Left renal pelvis (tissue), 4 donors: ENCODE measurements at places on chromosomes 4 and X.
A peak's percentile ranks its signal among the peaks of the same experiment; 100 is the strongest.

DNA sequence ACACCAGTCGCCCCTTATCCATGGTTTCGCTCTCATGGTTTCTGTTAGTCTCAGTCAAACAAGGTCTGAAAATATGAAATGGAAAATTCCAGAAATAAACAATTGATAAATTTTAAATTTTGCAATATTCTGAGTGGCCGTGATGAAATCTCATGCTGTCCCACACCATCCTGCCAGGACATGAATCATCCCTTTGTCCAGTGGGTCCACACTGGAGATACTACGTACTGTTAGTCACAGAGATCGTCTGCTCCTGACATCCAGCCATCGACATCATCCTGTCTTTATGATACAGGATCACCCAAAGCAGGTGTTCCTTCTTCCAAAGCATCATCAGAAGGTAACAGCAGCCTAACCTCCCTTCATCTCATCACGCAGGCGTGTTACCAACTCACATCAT is 76.5 kb upstream of the MSX1 start:
- DNase-seq: no peak

DNA sequence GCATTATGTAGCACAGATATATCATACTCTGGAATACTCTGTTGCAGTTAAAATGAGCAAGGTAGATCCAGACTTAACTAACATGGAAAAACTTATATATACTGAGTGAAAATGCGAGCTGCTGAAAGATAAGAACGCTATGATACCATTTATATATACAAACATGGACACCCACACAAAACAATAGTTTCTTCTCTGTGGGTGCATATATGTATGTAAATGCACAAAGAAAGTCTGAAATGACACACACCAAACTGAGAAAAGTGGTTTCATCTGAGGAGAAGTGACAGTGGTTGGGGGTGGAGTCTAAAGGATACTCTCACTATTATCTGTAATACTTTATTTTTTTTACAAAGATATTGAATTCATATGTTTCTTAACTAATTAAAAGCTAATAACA is 12.2 kb upstream of the FGF2 start:
- no peak for DNase-seq

DNA sequence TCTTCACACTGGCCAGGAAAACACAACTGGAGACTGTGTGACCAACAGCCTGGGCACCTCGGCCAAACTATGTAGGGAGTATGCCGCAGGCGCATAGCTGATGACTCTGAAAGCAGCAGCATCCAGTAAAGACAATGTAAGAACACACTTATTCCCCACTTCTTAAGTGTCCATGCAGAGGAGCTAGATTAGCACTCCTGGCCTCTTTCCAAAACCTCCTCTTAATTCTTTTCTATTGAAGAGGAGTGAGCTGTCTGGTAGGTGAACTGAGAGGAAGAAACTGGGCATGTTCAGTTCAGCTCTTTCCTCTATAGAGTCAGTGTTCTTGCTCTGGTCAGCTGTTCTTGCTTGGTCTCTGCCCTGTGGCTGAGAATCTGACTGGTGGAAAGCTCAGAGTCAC is 21.1 kb downstream of the NMU start:
- DNase-seq: no peak

- no peak for DNase-seq
Measured at GRCh38 chr4:138643827-138644226, 371.8 kb upstream of the NOCT start.

DNA sequence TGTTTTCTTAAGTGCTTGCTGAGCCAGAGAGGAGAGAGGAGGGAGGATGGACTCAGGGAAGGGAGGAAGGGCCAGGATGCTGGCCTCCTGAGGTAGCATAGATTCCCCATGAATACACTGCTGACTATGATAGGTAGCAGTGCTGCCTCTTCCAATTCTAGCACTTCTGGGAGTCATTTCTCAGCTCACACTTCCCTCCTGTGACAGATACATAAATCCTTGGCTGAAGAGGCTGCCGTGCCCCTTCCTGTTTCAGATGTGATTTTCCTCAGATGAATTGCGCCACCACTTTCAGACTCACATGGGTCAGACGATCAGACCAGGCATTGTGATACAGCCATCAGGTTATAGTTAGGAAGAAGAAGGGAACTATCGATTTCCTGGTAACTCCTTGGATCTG is 22.4 kb downstream of the TSC22D3 start:
- DNase-seq: no peak

GRCh38 chrX:135389243-135389642 is 32.5 kb upstream of the SMIM10L2A start:
- no peak for DNase-seq

GRCh38 chrX:142428916-142429315 is 223.8 kb upstream of the MAGEC2 start:
- no peak for DNase-seq

- DNase-seq: no peak
Measured at GRCh38 chrX:103396186-103396585, 19.8 kb downstream of the BEX3 start.

- DNase-seq: no peak
Measured at GRCh38 chr4:186422296-186422695, 133.1 kb downstream of the MTNR1A start.

- peak; percentile 53 for DNase-seq
Measured at GRCh38 chr4:10619220-10619619, 65.3 kb downstream of the CLNK start.

GRCh38 chr4:149370002-149370401 is 445.6 kb downstream of the IQCM start:
- DNase-seq: no peak

GRCh38 chr4:152500800-152501434 is 35.0 kb downstream of the FBXW7 start:
- DNase-seq: peak; percentile 68

- no peak for DNase-seq
Measured at GRCh38 chr4:102519925-102520324, 18.8 kb downstream of the NFKB1 start.

DNA sequence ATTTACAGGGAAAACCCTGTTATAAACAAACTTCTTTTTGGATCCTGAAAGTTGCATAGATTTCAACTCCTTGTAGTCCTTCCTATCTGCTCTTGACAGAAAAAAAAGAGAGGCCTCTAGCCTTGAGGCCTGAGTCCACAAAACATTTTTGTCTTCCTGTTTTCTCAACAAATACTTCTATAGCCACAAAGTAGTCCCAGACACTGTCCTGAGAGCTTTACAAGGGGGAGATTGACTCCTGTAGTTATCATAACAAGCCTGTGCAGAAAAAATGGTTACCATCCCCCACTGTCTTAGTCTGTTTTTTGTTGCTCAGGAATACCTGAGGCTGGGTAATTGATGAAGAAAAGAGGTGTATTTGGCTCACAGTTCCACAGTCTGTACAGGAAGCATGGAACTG is 35.2 kb downstream of the PCDH7 start:
- no peak for DNase-seq

DNA sequence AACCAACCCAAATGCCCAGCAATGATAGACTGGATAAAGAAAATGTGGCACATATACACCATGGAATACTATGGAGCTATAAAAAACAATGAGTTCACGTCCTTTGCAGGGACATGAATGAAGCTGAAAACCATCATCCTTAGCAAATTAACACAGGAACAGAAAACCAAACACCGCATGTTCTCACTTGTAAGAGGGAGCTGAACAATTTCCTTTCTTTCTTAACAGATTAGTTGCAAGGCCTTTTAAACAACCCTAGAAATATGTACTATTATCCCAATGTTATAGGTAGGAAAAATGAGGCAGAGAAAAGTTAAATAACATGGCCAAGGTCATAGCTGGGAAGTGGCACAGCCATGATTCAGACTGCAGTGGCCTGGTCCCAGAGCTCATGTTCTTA is 5.8 kb upstream of the OCIAD2 start:
- no peak for DNase-seq

DNA sequence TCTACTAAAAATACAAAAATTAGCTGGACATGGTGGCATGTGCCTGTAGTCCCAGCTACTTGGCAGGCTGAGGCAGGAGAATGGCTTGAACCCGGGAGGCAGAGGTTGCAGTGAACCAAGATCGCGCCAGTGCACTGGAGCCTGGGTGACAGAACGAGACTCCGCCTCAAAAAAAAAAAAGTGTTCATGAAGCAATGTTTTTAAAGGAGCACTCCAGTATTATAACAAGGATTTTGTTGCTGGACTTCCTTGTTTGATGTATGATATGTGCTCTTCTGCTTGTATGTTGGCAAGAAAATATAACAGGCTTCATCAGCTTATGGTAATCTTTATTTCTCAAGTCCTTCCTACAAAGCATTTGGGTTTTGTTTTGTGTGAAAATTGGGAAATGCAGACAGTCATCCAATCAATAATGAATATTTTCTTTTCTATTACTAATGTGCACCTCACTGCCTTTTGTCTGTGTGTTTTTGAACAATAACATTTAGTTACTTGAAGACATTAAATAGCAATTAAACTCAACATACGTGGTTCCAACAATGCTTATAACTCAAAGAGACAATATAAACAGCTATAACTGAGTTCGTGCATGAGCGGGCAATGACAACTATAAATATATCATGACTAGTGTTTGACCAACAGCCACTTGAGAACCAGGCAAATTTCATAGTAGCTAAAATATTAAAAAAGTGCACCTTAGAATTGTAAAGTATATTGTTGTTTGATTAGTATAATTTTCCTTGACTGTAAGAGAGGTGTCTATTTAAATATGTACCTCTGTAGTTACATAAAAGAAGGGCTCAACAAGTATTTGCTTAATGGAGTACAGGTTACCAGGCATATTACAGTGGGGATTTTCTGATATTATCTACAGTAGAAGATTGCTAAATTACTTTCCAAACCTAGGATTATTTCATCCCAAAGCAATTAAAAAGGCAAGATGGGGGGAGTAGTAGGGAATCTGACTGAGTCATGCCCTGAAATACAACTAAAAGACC is 210.7 kb downstream of the PPP3CA start:
- DNase-seq: no peak

- no peak for DNase-seq
Measured at GRCh38 chrX:37781081-37781480, 1.2 kb downstream of the CYBB start.

- DNase-seq: no peak
Measured at GRCh38 chr4:13765539-13765938, 138.0 kb upstream of the BOD1L1 start.

DNA sequence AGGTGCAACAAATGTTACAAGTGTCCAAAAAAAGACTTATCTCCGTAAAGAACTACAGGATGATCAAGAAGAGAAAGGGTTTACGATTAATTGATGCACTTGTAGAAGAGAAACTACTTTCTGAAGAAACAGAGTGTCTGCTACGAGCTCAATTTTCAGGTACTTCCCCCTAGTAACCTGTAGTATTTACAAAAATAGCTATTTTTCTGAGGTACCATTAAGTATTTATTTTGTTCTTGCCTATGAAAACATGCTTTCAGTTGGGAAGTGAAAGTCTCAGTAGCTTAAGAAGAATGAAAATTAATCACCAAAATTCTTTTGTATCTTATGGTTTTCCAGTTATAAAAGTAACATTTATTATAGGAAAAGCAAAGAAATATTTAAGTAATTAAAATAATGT is 5.9 kb downstream of the THAP9 start:
- DNase-seq: no peak

- DNase-seq: no peak
Measured at GRCh38 chr4:170057866-170058265, 31.7 kb upstream of the MFAP3L start.

DNA sequence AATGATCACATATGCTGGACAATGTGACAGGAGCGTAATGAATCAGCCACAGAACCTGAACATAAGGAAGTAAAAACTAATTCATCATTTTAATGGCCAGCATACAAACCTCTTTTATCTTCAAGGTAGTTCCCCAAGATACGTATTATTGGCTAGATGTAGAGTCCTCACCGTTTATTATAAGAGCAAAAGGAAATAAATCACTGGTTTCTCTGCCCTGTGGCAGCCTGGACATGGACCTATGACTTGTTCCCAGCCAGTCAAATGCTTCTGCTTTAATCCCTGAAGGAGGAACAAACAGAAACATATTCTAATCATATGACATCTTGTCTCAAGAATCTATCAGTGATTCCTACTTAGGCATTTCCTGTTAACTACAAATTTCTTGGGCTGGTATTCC is 86.8 kb upstream of the FAM241A start:
- no peak for DNase-seq

- DNase-seq: no peak
Measured at GRCh38 chrX:31527455-31528126, 455.8 kb upstream of the FTHL17 start.

GRCh38 chrX:84729408-84729807 is 227.2 kb upstream of the HDX start:
- no peak for DNase-seq

- no peak for DNase-seq
Measured at GRCh38 chr4:172243551-172243950, 430.3 kb downstream of the GALNTL6 start.

- DNase-seq: no peak
Measured at GRCh38 chr4:1641671-1642070, 42.4 kb downstream of the FAM53A start.

- no peak for DNase-seq
Measured at GRCh38 chr4:124970011-124970410, 257.5 kb upstream of the ANKRD50 start.

DNA sequence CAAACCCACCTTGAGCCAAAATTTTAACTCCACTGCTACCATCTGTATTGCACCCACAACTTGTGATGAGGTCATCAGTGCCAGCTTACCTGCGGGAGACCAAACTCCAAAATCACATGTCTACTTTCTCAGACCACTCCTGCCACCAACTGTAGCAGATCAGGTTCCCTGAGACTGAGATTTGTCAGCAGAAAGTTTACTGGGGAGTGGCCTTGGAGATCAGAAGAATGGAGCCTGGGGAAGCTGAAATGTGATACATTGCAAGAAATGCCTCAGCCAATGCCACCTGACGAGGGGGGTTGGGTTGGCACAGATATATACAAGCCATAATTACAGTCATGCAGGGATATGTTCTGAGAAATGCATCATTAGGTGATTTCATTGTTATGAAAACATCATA is 19.1 kb downstream of the HAUS3 start:
- DNase-seq: no peak

GRCh38 chrX:3567686-3568085 is 145.8 kb downstream of the PRKX start:
- DNase-seq: no peak

DNA sequence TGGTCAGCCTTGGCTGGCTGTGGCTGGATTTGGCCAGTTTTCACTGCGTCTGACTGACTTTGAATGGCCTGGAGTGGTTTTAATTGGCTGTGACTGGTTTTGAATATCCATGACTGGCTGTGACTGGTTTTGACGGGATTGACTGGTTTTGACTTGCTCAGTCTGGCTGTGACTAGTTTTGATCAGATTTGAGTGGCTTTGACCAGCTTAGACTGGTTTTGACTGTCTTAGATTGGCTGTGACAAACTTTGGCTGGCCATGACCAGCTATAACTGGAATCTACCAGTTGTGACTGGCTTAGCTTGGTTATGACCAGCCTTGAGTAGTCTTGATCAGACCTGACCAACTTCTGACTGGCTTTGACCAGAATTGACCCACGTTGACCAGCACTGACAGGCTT is 168.4 kb upstream of the AMOT start:
- no peak for DNase-seq

DNA sequence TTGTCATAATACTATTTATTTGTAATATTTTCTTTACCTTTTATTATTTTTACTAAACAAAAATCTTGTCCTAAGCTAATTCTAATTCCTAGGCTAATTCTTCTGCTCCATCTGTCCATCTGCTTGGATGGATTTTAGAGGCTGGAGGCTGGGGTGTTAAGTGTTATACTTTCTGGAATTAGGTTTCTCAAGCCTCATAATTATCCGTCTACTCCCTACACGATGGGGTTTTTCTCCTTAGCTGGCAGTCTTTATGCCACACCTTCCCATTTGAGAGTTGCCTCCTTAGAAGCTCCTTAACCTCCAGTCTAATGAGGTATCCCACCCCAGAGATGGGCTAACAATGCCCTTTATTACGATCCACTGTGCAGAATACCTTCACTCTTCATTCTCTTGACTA is 37.6 kb upstream of the LGI2 start:
- DNase-seq: no peak
